DND-41 (cell line): ENCODE measurements at places on chromosomes 5 and 9.

DNA sequence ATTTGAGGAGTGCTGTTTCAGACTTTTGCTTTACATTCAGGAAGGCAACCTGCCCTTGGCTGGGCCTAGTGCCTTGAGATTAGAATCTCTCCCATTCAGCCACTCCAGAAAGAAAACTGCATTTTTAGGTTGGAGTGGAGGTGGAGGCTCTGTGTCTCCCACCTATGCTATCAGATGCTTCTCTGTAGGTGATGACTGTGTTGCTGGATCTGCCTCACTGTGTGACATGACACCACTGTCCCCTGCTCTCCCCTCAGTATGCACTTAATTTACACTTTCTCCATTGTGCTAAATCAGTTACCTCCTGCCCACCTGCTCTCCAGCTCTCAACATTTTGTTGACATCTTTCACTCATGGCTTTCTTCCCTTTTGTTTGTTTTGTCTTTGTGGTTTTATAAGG, 265.8 kb downstream of the TENT4A start:
- H3K4me1 ChIP-seq = no peaks in the 10 kb centered on the region
- no peak for DNase-seq
- H3K27me3 ChIP-seq = no peaks in the 10 kb centered on the region
- no peak overlapping the region for H3K27ac ChIP-seq

DNA sequence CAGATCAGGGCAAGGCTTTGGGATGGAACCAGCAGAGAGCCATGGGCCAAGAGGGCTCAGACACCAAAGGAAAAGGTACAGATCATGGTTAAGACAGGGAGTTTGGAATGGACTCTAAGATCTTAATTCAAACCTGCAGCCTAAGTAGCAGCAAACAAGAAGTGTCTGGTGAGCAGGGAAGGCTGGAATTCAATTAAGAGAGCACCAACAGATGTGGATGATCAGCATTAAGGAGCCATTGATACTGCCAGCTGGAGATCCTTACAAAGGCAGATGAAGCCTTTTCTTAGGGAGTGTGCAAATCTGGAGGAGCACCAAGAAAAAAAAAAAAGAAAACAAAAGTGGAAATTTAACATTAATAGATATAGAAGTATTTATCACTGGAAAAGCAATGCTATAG, 516.8 kb downstream of the RASEF start:
- H3K27me3 ChIP-seq = no peaks in the 10 kb centered on the region
- DNase-seq = no peak
- H3K4me3 ChIP-seq = no peak overlapping the region
- no peak overlapping the region for H3K27ac ChIP-seq

DNA sequence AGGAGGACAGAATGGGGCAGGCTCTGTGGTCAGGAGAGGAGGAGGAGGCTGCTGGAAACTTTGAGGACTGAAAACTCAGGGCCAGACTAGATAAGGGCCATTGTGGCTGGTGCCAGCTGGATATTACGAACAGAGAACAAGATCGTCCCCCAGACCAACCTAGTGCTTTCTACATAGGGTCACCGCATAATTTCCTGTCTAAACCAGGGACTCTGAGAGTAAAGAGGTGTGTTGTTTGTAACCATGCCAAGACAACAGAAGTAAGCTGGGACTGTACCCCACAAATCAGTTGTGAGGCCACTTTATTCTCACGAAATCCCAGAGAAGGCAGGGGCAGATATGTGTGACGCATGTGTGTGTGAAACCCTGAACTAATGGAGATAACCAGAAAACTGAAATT, 20.3 kb upstream of the GFPT2 start:
- peaks cover 4% of the 10 kb centered on the region for H3K27me3 ChIP-seq
- H3K36me3 ChIP-seq = no peaks in the 10 kb centered on the region
- no peak overlapping the region for H3K27ac ChIP-seq

GRCh38 chr9:119343059-119343990, 25.9 kb downstream of the BRINP1 start:
- no peak overlapping the region for H3K4me3 ChIP-seq
- no peaks in the 10 kb centered on the region for H3K27me3 ChIP-seq
- no peaks in the 10 kb centered on the region for H3K4me1 ChIP-seq

GRCh38 chr5:143923634-143924266, 111.8 kb downstream of the HMHB1 start:
- no peaks in the 10 kb centered on the region for H3K36me3 ChIP-seq
- no peak overlapping the region for H3K4me3 ChIP-seq
- no peak overlapping the region for H3K27ac ChIP-seq
- H3K4me1 ChIP-seq = no peaks in the 10 kb centered on the region
- H3K27me3 ChIP-seq = no peaks in the 10 kb centered on the region

DNA sequence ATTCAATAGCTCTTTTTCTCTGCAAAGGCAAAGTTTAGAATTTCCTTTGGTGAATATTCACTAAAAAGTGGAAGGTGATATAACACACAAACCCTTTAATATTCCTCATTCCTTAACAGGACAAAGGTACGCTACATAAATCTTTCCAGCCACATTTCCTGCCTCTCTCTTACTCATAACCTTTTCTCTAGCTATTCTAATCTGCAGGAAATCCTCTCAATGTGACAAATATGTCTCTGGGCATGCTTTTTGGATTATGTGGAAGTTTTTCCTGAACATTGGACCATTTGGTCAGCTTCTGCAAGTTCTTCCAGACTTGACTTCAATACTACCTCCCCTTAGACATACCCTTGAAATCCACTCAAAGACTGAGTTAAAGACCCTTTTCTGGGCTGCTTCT, 186.3 kb upstream of the TUSC1 start:
- H3K27me3 ChIP-seq = no peaks in the 10 kb centered on the region
- H3K4me1 ChIP-seq = no peaks in the 10 kb centered on the region
- H3K4me3 ChIP-seq = no peak overlapping the region
- no peak for DNase-seq
- H3K36me3 ChIP-seq = no peaks in the 10 kb centered on the region
- H3K27ac ChIP-seq = no peak overlapping the region
